Mucosa of gallbladder (tissue), 1 donor: ENCODE measurements at places on chromosomes 3 and 15.
A peak's percentile ranks its signal among the peaks of the same experiment; 100 is the strongest.

DNA sequence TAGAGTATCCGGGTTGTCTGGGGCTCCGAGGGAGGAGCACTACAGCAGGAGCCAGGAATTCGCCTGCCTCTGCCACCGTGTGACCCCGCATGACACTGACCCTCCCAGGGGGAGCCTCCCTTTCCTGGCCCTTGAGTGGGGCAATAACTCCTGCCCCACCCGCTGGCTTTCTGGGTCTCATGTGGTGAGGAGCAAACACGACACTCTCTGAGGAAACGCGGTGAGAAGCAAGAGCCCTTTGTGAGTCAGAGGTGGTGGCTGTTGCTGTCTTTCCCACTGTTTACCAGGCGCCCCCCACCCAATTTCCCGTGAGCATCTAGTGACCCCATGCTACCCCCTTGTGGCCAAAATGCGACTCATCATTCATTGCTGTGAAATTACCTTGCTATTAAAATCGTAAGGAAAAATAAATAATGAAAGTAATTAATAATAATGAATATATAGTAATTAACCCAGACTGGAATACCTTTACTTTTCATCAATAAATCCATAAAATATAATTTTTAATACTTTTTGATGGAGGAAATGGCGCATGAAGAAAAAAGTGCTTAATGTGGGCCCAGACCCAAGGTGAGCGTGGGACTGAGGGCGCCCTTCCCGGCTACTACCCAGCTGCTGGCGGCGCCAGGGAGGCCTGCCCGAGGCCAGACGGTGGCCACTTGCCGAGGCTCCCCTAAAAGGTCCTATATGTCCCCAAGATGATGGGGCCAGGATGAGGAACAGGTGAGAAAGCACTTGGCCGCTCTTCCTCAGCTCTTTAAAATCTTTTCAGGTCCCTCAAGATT lies 29.3 kb downstream of the CCNL1 start:
- DNase-seq: peak; percentile 73

DNA sequence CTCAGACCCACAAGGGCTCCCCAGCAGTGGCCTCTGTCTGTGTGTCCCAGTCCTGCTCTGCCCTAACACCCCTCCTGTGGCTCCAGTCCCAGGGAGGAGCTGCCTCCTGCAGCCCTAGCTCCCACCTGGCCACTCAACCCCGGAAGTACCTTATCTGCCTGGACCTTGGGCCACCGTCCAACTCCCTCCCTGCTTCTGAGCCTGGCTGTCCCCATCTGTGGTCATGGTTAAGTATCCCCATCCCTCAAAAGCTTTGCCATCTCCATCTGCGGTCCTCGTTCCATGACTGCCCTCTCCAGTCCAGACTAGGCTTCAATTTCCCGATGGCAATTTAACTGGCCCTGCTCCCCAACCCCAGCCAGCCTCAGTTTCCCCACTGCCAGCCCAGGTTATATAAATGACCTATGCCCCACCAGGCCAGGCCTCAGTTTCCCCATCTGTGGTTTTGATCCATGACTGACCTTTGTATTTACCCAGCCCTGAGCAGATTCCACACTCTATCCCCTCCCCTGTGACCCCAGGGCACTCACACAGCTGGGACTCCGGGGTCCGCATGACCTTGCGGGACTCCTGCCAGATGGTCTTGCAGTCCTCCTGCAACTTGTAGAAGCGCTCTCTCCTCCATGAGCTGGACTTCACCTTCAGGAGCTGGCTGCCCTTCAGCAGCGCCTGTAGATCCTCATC lies 9.6 kb downstream of the PLCD1 start:
- no peak for DNase-seq

DNA sequence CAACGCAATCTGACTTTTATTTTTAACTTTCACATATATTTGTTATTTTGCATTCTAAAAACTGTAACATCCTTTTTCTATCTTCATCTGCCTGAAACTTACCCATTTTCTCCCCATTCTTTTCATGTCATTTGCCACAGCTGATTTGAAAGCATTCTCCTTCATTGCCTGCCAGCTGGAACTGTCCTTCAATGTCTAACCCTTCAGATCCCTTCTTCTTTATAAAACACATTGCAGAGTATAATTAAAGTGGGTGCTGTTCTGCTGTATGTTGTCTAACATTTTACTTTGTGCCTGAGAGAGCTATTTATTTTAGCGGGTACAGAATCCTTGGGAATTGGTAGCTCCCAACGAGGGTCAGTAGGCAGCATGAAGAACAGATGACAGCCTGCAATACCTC lies 827.4 kb downstream of the IGSF11 start:
- no peak for DNase-seq

- DNase-seq: peak; percentile 38
Observed at GRCh38 chr3:51955893-51956770, 951 bp downstream of the GPR62 start.

DNA sequence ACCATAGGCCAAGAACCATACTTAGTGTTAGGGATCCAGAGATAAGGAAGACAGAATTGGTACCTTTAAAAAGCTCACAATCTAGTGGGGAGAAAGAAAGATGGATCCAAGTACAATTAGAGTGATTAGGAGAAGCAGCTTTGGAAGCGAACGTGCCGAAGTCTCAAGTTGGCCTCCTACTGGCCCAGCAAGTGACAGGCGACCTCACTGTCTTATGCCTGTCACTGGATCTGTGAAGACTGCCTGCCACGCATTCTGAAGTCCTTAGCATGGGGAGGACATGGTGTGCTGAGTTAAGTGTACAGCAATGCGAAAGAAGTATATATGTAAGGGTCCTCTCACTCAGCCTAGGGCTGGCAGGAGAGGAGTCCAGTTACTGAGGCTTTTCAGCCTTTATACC lies 141.0 kb downstream of the GABRB3 start:
- no peak for DNase-seq

DNA sequence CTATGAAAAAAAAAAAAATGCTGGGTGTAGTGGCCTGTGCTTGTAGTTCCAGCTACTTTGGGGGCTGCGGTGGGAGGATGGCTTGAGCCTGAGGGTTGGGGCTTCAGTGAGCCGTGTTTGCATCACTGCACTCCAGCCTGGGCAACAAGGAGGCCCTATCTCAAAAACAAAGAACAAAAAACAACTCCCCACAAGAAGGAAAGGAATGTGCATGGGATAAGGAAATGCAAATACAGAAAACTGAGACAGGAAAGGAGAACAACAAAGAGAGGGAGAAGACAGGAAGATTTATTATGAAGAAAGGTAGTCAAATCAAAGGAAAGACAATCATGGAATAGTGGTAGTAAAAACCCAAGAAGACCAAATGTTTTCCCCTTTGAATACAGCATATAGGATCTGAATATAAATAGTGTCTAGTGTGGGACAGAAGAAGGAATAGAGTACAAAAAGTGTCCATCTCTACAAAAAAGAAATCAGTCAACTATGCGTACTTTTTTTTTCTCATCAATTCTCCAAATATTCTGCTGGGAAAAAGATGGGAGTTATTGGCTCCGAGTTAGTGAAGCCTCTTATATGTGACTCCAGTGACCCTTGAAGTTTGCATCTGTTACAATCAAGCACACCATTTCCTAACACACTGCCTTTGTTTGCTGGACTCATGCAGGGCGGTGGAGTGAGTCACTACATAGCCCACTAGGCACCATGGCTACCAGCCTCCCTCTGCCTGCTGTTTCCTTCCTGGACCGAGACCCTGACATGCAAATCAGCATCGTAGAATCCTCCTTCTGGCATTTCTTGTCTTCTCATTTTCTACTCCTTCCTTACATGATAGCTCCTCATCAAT lies 101.2 kb upstream of the PTX3 start:
- no peak for DNase-seq

- no peak for DNase-seq
Observed at GRCh38 chr3:100006570-100007271, 107.6 kb downstream of the FILIP1L start.

- DNase-seq: no peak
Observed at GRCh38 chr3:183058351-183058750, 40.9 kb downstream of the MCCC1 start.

GRCh38 chr3:107689355-107689754 lies 166.6 kb downstream of the BBX start:
- no peak for DNase-seq

GRCh38 chr3:122671553-122671952 lies 9.1 kb upstream of the PARP14 start:
- no peak for DNase-seq

GRCh38 chr3:4351164-4351855 lies 48.1 kb downstream of the SETMAR start:
- DNase-seq: no peak

DNA sequence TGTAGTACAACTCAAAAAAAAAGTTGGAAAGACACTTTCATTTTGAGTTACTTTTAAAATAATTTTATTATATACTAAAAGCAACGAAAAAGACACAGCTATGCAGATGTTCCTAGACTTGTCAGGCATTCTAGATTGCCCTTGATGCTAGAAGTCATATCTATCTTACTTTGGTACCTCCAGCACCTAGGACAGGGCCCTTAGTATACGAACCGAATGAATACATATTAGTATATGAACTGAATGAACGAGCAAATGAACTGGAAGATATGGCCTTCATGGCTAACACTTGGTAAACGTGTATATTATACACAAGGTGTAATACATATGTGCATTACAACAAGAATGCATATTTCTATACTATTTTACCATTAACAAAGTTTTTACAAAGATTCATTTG lies 24.1 kb downstream of the ATP13A5 start:
- no peak for DNase-seq

DNA sequence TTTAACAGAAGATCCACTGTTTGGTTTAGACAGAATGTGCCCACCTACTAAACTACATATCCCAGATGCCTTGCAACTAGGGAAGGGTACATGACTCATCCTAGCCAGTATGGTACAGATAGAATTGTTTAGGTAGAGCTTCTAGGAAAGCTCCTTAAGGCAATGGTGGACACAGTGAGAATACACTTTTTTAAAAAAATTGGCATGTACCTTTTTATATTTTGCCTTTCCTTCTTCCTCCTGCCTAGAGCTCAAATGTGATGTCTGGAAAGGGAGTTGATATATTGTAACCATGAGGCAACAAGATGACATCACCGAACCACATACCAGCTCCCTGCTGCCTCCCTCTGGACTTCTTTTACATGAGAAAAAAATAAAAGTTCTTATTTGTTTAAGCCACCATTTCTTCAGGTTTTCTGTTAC lies 14.4 kb upstream of the C3orf80 start:
- no peak for DNase-seq
